ENCODE measurements at places on chromosomes 11 and 22.

DNA sequence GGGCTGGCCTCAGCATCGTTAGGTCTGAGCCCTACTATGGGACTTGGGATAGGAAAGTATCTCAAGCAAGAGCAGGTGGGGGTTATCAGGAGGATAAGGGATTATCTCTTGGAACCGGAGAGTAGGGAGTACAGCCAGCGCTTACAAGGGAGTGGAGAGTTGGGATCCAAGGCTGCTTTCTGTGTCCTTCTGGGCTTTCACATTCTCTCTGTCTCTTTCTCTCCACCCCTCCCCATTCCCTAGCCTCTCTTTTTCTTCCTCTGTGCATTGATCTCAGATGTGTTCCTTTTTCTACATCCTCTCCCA, 170.2 kb downstream of the BUD13 start:
- DNase-seq = no peak

- DNase-seq = no peak
Measured at GRCh38 chr22:22968366-22968765, 80.8 kb downstream of the IGLL5 start.

DNA sequence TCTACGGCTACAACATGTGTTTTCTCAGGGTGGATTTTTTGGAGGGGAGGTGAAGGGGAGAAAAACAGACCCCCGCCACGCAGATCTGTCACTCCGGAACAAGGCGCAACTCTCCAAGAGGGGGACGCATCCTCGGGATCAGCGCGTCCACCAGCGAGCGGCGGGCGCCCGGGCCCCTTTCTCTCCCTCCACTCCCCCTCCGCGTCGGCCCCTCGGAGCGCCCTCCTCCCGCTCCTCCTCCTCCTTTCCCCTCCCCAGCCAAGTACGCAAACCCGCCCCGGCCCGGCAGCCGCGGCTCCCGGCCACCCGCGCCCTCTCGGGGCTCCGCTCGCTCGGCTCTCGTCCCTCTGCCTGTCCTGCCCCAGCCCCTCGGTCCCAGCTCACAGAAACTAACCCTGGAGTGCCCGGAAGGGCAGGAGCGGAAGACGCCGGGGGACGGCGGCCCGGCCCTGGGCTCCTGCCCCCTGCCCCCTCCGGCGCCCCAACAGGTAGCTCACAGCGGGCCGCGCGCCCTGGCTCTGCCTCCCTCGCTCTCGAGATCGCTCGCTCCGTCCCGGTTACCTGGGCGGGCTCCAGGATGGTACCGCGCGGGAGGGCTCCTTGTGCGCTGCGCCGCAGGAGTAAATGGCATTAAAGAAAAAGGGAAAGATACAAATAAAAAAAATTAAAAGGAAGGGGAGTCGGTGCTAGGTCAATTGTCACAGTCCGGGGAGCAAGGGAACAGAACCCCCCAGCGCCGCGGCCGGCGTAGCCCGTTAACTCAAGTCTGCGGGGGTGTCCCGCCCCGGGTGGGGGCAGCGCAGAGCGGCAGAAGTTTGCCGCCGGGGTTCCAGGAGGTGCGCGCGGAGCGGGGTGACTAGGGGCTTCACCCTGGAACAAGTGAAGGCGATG, 131.4 kb upstream of the C11orf58 start:
- no peak for DNase-seq

DNA sequence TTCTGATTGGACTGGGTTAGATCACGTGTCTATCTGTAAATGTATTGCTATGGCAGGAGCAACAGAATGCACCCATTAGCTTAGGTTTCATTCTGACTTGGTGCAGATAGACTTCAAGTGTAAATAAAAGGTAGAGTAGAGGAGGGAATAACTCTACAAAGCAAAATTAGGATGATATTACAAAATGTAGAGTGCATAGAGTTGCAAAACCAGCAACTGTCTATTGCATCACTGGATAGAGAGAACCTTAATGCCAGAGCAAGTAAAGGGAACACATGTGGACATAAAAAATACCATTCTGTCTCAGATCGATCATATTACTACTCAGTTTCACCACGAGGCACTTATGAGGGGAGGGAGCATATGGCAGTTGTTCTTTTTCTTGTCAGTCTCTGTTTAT, 22.0 kb upstream of the CAT start:
- DNase-seq = no peak

DNA sequence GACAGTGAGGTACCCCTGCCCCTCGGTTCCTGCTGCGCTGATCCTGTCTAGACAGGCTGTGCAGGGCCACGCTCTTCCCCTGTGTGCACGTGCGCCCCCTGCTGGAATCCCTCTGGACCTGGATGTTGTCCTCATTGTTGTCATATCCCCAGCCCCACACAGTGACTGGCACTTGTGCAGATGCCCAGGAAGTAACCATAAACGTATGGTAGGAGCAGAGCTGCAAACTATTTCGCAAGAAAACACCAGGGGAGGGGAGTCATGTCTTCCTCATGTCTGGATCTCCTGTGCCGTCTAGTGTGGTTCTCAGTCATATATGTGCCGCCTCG, 114.7 kb downstream of the CRYBB2 start:
- DNase-seq = peak; percentile 22

- DNase-seq = no peak
Measured at GRCh38 chr22:41638124-41638523, 17.0 kb downstream of the XRCC6 start.

GRCh38 chr11:10918698-10919097, 60.8 kb upstream of the ZBED5 start:
- DNase-seq = no peak

- DNase-seq = no peak
Measured at GRCh38 chr11:46490666-46491065, 99.1 kb upstream of the CHRM4 start.

GRCh38 chr11:127000291-127000968, at the start of gene KIRREL3:
TSS of gene KIRREL3 (minus strand) at chr11:127000770.
- no peak for DNase-seq

DNA sequence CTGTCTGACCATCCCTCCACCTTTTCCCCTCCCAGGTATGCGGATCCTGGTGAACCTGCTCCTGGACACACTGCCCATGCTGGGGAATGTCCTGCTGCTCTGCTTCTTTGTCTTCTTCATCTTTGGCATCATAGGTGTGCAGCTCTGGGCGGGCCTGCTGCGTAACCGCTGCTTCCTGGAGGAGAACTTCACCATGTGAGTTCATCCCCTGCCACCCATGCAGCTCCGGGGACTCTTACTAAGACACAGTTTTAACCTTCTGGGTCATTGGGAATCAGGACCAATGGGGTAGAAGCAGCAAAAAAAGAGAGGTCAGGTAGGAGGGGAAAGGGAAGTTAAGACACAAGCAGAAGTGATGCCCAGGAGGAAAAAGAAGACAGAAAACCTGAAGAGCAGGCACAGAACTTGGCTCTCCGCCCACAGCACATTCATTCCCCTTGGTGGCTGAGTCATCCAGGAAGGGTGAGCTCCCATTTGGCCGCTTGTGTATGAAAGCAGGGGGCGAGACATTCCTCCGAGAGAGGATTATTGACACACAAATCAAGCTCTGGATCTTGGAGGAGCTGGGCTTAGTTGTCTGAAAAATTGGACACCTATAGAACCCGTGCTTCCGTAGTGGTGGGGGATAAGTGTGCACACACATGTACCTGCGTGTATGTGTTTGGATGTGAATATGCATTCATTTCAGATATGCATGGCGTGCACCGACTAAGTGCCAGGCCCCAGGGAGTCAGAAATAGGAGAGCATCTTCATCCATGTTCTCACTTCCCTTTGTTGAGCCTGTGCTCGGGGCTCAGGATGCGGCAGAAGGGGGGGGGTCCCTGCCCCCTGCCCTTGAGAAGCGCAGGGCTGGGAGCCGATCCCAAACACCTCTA, 64.2 kb downstream of the CACNA1I start:
- peak; percentile 16 for DNase-seq

GRCh38 chr11:33867561-33867960, 24.3 kb downstream of the LMO2 start:
- DNase-seq = no peak

DNA sequence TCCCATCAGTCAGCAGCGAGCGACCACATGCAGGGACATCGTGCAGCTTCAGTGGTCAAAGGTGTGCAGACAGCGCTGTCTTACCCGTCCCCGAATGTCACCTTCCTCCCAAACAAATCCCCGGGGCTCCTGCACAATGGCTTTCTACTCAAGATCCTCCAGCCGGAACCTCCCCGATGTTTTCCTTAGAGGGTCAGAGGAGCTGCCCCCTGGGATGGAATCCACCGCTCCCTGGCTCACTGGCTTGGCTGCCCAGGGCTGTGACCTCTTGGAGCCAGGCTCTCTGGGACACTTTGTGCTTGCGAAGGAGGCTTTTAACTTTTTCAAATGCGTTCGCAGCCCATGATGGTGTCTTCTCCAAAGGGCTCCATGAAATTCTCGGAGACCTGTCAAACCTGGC, 17.3 kb upstream of the FGF19 start:
- DNase-seq = no peak

DNA sequence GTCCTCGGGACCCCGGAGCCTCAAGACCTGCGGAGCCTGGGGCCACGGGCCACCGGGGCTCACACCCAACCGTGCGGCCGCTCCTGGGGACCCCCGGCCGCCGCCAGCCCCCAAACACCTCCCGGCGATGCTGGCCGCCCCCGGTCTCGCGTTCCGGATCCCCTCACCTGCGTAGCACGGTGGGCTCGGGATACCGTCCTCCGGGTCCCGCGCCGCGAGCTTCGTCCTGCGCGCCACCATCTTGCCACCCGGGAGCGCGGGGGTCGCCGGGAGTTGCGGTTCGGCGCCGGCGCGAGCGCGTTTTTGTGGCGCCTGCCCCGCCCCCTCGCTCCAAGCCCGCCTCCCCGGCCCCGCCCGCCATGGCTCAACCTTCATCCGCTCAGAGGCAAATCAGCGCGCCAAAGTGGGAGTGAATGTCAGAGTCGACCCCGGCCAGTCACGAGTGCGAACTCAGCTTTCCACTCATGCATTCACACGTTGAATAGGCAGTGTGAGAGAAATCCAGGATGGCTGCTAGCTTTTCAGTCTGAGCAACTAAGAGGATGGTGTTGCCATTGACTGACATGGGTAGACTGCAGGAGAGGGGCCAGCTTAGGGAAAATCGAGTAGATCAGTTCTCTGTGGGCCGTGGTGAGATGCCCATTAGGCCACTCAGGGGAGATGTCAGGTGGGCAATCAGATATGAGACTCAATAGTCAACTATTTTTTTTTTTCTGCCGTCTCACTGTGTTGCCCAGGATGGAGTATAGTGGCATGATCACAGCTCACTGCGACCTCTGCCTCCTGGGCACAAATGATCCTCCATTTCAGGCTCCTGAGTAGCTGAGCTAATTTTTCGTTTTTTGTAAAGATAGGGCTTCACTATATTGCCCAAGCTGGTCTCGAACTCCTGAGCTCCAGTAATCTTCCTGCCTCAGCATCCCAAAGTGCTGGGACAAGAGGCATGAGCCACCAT, 28.3 kb downstream of the SERHL2 start:
- peak; percentile 78 for DNase-seq

DNA sequence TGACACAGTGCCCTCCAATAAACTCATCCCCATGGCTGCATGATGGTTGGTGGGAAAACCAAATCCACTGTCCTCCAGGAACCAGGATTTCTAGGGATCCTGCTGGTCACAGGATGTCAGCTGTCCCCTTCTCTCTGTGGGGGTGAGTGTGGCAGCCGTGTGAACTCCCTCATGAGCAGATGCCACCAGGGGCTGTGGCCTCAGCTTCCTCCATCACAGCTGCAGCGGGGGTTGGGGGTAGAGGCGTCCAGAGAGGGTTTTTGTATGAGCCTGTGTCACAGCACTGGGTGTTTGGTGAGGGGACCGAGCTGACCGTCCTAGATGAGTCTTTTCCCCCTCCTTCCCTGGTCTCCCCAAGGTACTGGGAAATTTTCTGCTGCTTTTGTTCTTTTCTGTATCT, 26.4 kb downstream of the IGLL5 start:
- DNase-seq = no peak

DNA sequence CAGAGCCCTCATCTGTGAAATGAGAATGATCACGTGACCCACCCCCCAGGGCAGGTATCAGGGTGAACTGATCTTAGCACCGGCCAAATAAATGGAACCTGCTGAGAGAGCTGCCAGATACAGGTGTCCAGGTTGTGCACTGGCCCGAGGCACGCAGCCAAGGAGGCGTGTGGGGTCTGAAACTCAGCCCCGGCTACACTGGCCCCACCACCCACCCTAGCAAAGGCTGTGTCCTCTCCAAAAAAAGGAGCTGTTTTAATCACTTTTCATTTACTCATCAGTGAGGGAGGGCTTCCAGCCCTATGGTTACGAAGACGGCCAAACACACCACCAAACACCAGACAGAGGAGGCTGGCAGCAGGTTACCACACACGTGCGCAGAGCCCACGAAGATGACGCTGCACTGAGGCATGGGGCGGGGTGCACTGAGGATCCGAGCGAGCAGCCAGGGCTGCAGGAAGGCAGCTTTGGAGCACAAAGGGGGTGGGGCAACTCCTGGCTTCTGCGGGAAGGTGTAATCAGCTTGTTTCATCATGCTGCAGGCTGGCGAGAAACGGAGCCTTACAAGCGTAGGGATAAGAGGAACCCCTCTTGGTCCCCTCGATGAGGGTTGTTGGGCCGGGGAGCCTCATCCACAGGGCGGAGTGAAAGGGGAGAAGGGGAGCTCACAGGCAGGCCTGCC, 19.5 kb upstream of the SLC22A12 start:
- DNase-seq = no peak

GRCh38 chr11:119019996-119020395, 1.4 kb downstream of the TRAPPC4 start:
- no peak for DNase-seq

DNA sequence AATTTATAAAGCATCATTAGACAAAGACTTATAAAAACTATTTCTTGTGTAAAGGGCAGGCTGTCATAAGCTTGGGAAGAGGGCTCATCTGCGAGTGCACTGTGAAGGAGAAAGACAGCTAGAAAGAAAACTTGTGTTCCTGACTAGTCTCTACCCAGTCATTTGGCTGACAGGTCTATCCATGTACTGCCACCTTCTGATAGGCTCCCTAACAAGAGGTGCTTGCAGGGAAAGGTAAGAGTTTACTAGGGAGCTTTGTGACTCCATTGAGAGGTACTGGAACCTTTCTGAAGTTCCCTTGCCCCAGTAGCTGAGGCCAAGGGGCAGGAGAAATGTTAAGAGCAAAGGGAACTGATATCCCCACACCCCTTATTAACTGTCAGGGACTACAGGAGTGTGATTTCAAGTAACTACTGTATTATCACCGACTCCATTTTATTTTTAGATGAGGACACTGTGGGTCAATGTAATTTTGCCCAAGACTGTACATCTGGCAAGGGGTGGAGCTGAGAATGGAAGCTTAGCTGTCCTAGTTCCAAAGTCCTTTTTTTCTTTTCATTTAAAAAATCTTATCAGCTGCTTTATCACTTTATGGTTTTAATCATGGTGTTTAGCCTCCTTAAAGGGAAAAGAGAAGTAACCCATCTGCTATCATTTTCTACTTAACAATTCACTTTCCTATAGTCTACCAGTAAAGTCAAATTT, 129.4 kb downstream of the ARHGAP20 start:
- no peak for DNase-seq

Measured in activated CD4-positive, alpha-beta T cell treated with anti-CD3 and anti-CD28 coated beads for 24 hours (primary cell).